Transverse colon (tissue), 4 donors: ENCODE measurements at places on chromosomes 12 and 14. TPM values are rescaled to one million over a fixed set of nuclear protein-coding genes. Genes with fewer than 3 reads are reported as not detected.

GRCh38 chr14:88706425-88706824, 86.3 kb downstream of the EML5 start:
- no peak for DNase-seq

The FOXN4 gene
- total RNA-seq, result not detected

DNA sequence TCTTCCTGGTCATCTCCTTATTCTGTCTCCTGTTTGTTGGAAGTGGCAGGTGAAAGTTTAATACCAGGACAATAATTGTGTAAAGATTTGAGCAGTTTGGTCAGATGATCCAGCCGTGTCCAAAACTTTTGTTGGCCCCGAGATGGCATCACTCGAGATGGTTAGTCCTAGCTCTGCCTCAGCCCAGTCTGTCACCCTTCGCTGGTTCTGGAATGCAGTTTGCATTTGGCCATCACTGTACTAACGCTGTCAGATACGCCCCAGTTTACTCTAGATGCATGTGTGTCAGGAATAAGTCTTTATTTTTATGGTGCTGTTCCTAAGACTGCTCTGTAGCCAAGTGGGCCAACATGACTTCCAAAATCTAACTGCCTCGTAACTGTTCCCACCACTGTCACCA, 79.6 kb downstream of the MOK start:
- DNase-seq, result no peak

DNA sequence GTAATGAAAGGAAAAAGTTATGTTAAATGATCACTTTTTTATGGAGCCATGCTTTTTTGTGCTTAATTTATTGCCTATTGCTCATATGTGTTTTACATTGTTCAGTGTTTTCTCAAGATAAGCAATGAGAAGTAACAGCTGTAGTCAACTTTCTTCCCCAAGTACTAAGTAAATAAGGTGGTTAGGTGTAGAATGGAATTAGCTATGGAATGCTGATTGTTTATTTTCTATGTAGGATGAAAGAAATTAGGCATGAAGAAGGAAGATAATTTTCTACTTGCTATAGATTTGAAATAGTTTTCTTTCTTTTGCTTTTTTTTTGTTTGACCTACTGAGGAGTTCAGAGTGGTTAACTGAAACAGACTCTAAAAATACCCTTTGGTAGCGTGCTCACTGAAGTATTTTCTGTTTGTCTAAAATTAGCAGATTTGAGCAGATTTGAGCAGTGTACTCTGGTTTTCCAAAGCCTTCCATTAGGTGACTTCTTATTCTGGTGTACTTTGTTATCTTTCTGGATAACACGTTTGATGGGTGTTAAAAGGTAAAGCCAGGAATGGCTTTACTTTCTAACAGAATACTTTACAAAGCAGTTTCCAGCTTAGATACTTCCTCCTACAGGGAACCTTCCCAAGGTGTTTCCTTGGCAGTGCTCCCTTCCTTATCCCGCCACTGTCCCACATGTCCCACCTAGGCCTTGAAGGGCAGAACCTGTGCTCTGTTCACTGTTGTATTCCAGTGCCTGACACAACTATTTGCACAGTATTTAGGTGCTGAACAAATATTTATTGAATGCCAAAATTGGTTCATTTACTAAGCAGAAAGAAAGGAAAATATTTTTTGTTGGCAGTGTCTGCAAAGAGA, 56.0 kb downstream of the RASSF3 start:
- DNase-seq, result no peak

DNA sequence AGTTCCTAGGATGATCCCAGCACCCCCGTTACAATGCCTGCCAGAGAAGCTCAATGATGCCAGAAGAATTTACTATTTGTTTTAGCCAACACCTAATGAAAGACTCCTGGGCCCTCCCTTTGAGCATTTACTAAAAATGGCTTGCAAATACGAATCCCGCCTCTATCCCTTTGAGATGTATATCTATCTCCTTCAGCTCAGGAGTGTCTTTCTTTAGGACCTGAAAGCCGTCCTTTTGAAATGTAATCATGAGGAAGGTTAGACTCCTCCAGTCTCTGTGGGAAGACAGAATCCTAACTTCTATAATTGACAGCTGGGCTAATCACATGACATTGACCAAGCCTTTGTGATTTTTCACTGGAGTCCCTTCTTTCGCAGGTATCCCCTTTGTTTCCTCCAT, 19.2 kb upstream of the DYNC1H1 start:
- DNase-seq, result no peak

DNA sequence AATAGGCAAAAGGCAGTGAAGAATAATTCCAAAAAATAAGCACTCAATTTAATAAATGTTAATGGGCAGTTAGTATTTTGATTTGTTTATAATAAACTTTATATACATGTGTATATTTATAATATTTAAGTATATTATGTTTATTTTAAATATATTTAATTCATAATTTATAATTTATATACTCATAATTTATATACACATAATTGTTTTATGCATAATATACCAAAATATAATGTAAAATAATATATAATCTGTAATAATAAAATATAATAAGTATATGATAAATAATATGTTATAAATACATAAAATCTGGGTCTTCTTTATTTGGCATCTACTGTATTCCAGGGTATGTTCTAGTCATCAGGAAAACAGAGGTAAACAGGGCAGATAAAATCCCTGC, 100.2 kb upstream of the ARID2 start:
- DNase-seq, result no peak

GRCh38 chr14:39666386-39666785, 234.2 kb upstream of the FBXO33 start:
- no peak for DNase-seq

The C12orf60 gene
- not detected for total RNA-seq

The ACVRL1 gene
- total RNA-seq, result 132 TPM

The PMEL gene
- 4.9 TPM for total RNA-seq

GRCh38 chr12:79982086-79983062, 47.5 kb upstream of the PPP1R12A start:
- no peak for DNase-seq

DNA sequence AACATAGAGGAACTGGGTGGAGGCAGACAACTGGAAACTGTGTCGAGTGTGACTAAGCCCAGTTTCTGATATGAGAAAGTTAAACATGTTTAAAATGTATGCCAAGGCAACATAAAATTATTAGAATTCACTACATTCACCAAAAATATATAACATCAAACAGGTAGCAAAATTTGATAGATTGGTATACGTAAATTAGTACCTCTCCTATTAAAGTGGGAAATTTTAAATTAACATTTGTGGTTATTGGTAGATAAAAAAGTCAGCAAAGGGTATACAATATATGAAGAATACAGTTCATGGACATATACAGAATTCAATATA, 53.0 kb downstream of the CCDC91 start:
- no peak for DNase-seq

DNA sequence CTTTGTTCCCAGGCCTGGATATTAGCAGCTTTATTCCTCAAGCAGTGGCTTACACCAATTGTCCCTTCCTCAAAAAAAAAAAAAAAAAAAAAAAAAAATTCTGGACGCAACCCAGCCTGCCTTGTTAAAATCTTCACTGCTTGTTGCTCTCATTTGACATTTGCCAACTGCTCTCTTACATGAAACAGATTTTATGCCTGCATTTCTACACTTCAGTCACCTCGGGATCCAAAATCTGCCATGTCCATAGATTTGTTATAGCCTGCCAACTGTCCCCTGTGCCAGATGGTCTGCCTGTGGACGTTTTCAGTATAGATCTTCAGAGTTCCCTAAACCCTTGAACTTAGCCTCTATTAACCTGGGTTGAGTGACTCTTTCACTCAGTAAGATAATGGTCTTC, 651.5 kb downstream of the FSCB start:
- no peak for DNase-seq

GRCh38 chr14:77040741-77041653, 12.5 kb upstream of the IRF2BPL start:
- peak; percentile 29 for DNase-seq

DNA sequence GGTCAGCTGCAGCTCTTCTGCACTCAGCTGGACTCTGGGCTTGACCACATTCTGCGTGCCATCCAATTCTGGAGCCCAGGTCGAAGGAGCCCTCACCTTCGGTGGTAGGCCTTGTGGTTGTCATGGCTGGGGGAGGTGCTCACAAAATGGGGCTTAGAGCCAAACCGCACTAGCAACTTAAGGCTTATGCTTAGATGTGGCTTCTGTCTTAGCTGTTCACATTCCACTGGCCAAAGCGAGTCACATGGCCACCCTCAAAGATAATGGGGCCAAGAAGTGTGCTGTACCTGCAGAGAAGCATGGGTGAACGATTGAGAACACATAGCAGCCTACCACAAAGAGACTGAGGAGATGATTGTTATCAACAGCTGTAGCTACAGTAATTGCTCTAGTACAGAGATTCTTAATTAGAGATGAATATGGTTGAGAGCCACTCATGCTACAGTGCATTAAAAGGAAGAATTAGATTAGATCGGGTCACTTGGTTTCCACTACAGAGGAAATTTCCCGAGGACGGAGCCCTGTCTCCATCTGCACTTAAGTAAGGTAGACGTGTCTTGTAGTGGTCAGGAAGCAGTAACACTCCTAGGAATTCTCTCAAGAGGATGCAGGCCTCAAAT, 334.6 kb upstream of the FKBP4 start:
- DNase-seq, result no peak

The CCDC196 gene
- not detected for total RNA-seq

The SLC25A47 gene
- total RNA-seq, result not detected

The ZNF891 gene
- 3.8 TPM for total RNA-seq

DNA sequence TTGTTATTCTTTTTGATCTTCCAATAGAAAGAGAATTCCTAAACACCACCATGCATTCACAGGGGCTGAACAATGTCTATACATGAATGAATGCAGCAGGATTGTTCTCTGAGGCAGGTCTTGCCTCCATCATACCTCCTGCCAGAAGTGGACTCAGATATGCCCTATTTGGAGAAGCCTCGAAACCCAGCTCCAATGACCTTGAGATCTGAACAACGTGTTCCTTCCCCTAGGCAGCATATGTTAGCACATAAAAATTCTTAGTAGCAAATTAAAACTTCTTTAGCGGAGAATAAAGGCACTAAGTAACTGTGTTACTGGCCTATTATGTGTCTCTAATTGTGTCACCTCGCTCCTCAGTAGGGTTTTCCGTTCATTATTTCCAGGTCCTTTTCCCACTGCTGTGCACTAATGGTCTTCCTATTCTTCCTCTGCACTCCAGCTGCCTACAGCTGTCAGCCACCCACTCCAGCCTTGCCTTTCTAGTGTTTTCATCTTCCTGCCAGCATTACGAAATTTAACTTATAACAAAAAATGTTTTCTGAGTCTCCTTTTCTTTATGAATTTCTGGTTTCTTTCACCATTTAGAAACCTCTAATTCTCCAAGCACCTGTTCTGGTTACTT, 62.6 kb upstream of the IGF1 start:
- no peak for DNase-seq

GRCh38 chr12:26580619-26581018, 252.4 kb downstream of the ITPR2 start:
- no peak for DNase-seq

DNA sequence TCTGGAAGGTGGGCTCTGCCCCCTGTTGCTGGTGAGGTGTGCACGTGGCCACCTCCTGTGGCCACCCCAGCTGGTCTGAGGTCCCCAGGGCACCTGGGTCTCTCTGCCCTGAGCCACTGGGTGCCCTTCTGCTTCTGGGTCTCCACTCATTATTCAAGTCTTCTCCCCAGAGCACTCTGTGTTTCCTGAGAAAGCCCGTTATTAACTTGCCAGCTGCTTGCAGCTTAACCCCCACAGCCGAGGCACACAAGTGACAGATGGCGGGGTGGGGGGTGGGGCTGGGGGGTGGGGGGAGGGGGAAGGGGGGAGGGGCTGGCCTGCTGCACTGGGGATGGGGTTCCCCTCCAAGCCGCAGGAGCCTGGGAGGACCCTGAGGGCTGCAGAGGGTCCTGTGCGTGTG, 40.5 kb downstream of the FBRSL1 start:
- DNase-seq, result no peak

The GPRC5A gene
- 127 TPM for total RNA-seq

The PMCH gene
- total RNA-seq, result not detected

DNA sequence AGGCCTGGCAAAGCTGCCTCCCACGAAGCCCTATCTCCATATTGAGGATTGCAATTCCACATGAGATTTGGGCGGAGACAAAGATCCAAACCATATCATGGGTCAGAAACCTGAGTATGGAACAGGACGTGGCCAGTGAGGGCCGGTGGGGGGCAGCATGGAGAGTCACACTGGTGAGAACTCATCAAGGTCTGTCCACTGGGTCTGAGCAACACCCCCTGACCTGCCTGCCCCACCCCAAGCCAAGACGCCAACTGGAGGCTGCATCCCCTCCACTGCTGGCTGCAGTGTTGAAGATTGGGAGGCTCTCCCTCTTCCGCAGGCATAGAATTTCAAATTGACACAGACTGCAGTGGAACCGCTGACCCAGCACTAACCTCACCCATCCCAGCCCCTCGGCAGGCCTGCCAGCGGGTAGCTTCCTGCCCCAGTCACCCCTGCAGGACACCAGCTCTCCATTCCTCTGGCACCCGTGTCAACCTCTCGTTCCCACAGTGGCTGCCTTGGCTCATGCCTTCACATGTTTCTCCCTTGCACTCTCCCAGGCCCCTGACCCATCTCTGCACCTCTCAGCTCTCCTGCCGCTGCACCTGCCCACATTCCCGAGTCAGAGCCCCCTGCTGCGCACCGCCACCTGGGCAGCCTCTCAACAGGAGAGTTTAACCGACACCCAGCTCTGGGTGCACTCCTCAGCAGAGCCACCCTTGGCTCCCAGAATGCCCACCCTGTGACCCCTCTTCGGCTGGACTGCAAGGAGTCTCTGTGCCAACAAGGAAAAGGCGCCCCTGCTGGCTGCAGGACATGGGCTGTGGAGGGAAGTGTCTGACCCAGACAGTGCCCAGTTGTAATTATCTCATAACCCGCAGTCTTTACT, 45.2 kb upstream of the PPP2R5C start:
- DNase-seq, result no peak

The HOXC10 gene
- not detected for total RNA-seq
